Activated naive CD4-positive, alpha-beta T cell treated with anti-CD3 and anti-CD28 coated beads for 36 hours (primary cell): ENCODE measurements at places on chromosomes 5 and 9. TPM values are rescaled to one million over a fixed set of nuclear protein-coding genes. Genes with fewer than 3 reads are reported as not detected.

The RORB gene
- total RNA-seq, result 0.02 TPM

The FGF1 gene
- not detected for total RNA-seq

The SLC36A2 gene
- total RNA-seq, result not detected

The PCA3 gene
- total RNA-seq, result not detected

The DCTN4 gene
- total RNA-seq, result 47.7 TPM

The HMMR gene
- 91.8 TPM for total RNA-seq

The PCDHB8 gene
- total RNA-seq, result not detected

The LIX1 gene
- total RNA-seq, result not detected

The BAAT gene
- not detected for total RNA-seq

The RGS7BP gene
- not detected for total RNA-seq

The ARID3C gene
- total RNA-seq, result 0.37 TPM

The LRRC70 gene
- total RNA-seq, result 1.0 TPM

The CDKN2B gene
- not detected for total RNA-seq

The RAD23B gene
- total RNA-seq, result 109 TPM

The DOLPP1 gene
- total RNA-seq, result 15.5 TPM

The PRLR gene
- not detected for total RNA-seq
